ENCODE measurements at places on chromosomes 5 and 9. TPM values are rescaled to one million over a fixed set of nuclear protein-coding genes. Genes with fewer than 3 reads are reported as not detected.
A peak's percentile ranks its signal among the peaks of the same experiment; 100 is the strongest.

Gene RGS3
- total RNA-seq: 63.2 TPM

GRCh38 chr9:100431886-100432285 is 4.9 kb downstream of the MSANTD3 start:
- DNase-seq: no peak

DNA sequence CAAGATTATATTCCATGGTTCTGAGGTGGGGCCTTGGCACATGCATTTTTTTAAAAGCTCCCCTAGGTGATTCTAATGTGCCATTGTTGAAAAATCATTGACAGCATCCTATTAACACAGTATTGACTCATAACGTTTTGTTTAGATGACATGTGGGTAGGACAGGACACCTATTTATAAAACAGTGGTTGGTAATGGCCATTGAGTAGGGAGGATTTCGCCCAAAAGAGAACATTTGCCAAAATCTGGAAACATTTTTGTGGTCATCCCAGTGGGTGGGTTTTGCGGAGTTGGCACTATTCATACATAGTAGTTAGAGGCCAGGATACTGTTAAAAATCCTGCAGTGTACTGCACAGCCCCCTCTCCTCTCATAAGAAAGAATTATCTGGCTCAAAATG is 6.4 kb upstream of the CHD1 start:
- no peak for DNase-seq

- DNase-seq: no peak
These were observed 8.0 kb downstream of the PDLIM4 start for GRCh38 chr5:132265336-132266030.

- no peak for DNase-seq
These were observed 30.4 kb downstream of the NUDT12 start for GRCh38 chr5:103532086-103532734.

DNA sequence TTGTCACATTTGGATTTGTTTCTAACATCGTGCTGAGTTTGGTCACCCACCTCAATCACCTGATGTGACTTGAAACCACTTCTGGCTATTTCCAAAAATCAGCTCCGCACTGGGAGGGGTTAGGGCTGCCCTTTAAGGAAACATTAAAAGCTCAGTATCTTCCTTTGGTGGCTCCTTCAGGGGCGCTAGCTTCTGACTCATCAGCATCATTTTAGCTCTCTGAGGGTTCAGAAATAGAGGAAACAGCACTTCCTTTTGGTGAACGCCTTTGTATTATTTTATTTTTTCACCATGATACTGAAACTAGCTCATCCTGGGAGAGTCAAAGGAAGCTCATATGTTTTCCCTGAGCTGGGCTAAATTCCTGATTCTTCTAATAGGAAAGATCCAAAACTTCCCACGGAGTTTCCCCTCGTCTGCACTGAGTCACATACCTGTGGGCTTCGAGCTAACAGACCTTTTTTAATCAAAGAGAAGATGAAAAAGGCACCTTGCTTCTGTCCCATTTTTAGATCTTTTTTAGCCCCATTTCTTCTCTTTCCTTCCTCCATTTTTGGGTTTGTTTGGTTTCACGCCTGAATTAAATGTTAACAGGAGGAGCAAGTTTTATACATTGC is 48.2 kb downstream of the ROPN1L start:
- DNase-seq: no peak

Gene SPATA31A5
- total RNA-seq: not detected

- no peak for DNase-seq
These were observed 49.6 kb downstream of the EFNA5 start for GRCh38 chr5:107621089-107621488.

DNA sequence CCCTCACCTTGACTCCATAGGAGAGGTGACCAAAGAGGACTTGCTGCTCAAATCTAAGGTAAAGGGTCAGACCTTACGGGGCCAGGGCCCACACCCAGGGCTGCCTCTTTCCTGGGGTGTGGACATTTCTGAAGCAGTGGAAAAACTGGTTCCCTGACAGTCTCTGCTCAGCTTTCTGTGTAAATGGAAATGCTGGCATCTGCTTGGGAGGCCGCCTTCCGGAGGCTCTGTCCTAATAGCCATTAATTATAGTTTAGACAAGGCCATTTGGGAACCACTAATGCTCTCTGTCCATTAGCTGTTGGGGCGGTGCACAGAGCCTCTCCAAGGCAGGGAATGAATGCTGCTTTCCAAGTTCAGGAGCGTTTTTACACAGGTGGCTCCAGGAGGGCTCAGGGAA is 17.3 kb downstream of the USP20 start:
- no peak for DNase-seq

Gene NR5A1
- total RNA-seq: not detected

- DNase-seq: no peak
These were observed 140.0 kb downstream of the GCNT1 start for GRCh38 chr9:76598981-76599380.

- peak; percentile 73 for DNase-seq
These were observed 3.0 kb downstream of the N4BP3 start for GRCh38 chr5:178116143-178116885.

DNA sequence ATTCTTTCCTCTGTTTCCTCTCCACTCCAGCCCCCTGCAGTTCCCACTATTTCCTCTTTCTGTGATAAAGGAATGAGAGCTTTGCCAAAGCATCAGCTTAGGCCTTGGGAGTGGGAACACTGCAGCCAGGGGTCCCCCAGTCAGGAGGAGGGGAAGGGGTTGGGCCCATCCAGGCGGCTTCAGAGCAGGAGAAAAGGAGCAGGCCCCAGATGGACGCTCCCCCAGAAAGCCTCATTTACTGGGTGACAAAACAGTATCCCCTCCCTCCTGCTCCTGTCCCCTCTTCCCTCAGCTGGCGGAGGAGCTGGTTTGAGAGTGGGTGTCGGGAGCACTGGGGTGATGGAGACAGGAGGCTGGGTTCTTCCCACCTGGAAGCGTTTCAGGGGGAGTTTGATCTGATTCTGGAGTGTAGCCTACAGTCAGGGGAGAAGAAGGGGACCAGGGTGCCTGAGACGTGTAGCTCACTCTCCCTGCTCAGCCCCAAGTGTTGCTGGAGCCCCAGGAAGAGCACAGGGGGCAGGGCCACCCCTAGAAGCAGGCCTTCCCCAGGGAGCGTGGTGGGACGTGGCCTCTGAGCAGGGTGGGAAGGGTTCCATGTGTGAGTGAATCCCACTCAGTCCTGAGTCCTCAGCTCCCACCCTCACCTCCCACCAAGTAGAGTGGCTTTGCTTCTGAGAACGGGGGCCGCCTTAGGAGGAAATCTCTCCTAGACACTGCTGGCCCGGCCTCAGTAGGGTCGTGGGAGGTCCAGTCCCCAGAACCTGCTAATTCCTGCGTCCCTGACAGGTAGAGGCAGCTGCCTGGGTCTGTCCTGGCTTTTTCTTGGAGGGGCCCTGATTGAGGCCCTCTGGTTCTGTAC is 173.1 kb downstream of the CACNA1B start:
- no peak for DNase-seq

Gene SPATA31C1
- total RNA-seq: not detected

GRCh38 chr5:89128092-89128491 is 245.1 kb upstream of the MEF2C start:
- no peak for DNase-seq

GRCh38 chr9:96502539-96503373 is 52.8 kb downstream of the HABP4 start:
- DNase-seq: no peak
